ENCODE measurements at places on chromosomes 2 and 18.

- no peak for DNase-seq
Measured at GRCh38 chr18:5311301-5311989, 15.9 kb upstream of the ZBTB14 start.

- no peak for DNase-seq
Measured at GRCh38 chr2:77746780-77747179, 224.6 kb upstream of the LRRTM4 start.

- no peak for DNase-seq
Measured at GRCh38 chr2:144456680-144457079, 63.2 kb downstream of the ZEB2 start.

DNA sequence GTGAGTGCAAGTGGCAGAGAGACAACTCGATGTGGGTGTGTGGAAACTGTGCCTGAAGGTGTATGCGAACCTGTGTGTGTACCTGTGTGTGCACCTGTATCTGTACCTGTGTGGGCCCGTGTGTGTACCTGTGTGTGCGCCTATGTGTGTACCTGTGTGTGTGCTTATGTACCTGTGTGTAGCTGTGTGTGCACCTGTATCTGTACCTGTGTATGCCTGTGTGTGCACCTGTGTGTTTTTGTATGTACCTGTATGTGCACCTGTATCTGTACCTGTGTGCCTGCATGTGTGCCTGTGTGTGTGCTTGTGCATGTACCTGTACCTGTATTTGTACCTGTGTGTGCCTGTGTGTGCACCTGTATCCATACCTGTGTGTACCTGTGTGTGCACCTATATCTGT is 150.6 kb downstream of the MYT1L start:
- DNase-seq = no peak

- DNase-seq = no peak
Measured at GRCh38 chr2:218369330-218369729, 12.7 kb downstream of the CATIP start.

DNA sequence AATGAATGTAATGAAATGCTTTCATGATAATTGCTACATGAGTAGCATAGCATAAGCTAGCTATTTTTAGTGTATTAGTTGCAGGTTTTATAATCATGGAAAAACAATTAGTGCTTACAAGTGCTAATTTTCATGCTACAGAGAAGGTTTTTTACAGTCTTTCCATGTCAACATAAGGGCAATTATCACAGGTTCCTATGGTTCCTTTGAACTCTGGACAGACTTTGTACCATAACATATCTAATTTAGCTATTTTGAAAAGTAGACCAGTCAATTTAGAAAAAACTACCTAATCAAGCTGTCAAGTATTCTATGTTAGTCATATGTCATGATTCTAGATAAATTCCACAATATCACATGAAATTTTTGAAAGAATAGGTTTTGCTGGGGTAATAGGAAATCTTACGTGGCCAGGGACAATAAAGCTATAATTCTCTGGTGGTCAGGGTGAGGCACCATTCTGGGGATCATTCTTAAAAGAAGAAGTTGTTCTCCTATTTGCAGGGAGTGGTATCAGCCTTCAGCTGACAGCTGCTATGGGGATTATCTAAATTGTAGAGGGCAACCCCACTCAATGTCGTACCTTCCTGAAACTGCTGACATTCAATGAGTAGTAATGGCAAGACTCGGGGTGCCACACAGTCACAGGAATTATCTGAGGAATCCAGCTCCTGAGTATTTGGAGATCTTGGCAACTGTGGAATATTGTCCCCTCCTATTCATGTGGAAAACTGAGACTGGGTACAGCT is 724.0 kb upstream of the LINC00305 start:
- no peak for DNase-seq

DNA sequence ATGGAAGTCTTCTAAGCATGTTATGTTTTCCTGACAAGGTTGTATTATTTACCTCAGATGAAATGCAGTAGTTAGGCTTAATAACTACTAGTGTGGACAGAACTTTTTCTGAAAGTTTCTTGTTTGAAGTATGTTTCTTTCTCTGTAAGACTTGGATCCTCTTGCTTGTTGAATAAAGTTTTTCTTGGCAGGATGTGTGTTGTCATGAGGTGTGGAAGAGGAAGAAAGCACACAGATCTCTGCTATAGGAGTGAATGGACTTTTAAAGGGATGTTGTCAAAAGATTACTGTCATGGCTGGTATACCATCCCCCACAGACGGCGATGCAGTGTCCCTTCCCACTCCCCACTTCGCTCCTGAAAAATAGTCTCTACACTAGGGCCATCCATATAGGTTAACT is 2.6 kb downstream of the CAB39 start:
- DNase-seq = no peak

DNA sequence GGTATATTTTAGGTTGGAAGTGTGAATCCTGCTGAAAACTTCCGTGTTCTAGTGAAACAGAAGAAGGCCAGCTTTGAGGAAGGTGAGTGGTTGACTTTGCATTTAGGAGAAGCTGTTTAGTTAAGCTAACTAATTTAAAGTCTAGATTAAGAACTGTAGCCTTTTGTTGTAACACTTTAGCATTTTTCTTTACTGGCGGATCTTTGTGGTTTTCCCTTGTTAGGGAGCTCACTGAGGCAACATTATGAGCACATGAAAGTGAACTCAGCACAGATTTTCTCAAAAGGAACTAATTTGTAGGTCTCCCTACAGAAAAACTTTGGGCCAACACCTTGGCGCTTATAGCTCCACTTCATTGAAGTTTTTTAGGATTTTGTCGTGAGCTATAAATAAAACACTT is 52.8 kb downstream of the XRCC5 start:
- no peak for DNase-seq

GRCh38 chr2:149585166-149585885 is 2.2 kb downstream of the MMADHC start:
- no peak for DNase-seq

DNA sequence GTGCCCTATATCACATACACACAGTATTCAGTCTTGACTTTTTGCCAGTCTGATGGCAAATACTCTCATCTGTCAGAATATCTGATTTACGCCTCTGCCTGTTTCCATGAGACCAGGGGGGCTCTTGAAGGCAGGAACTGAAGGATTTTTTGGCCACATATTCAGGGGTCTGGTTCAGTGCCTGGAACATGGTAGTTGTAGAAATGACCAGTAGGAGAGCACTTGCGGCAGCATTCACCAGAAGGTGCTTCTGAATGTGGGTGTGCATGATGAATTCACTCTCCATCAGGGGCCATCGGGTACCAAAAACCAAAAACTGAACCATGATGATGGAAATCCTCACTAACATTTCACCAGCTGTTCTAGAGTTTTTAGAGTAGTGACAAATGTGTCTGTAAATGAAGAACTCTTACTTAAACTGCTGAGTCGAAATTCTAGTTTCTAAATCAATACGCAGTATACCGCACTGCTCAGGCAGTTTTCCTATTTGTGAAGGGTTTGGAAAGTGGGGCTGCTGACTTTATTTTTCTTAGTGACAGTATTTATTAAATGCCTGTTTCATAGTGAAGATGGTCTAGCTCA is 54.6 kb downstream of the MERTK start:
- DNase-seq = no peak

DNA sequence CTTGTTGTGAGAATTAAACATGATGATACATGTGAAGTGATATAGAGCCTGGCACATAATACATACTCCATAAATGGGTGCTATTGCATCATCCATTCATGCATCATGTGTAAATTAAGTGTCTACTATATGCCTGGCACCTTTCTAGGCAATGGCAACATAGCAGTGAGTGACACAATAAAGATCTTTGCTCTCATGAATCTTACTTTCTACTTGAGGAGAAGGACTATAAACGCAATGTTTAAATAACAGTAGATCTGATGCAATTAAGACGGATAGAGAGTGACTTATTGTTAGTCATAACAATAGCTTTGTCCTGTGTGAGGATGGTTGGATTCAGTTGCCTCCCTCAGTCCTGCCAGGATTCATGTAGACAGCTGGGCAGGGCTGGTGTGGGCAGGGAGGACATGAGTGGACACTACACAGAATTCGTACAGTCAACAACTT is 88.4 kb upstream of the NPAS2 start:
- DNase-seq = no peak

DNA sequence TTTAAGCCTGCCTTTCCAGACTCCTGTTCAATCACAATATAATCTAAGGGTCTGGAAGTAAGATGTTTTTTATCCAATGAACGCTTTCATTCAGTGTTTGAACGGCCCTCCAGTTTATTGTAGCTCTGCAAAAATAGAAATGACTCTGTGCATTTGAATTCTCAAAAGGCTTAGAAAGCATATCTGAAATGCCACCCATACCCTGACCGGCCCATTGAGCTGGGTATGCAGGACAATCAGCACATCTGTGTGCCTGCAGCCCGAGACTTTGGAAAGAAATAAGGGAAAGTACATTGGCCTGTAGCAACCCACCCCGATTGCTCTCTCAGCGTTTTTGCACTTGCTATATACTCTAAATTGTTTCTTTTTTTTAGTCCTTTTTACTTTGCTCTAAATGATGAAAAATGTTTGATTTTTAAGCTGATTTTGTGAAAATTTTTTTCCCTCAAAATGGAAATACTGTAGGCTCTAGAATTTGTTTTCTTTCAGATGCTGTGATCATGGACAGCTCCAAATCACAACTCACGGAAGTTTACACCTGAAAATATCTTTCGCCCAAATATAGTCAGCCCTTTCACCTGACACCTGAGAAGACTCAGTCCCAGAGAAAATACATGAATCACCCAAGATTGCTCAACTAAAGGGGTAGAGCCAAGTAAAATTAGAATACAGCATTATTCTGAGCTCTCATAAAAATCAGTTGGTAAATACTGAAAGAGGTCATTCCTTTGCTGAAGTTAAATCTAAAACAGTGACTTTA is 194.5 kb upstream of the SIX3 start:
- DNase-seq = no peak

DNA sequence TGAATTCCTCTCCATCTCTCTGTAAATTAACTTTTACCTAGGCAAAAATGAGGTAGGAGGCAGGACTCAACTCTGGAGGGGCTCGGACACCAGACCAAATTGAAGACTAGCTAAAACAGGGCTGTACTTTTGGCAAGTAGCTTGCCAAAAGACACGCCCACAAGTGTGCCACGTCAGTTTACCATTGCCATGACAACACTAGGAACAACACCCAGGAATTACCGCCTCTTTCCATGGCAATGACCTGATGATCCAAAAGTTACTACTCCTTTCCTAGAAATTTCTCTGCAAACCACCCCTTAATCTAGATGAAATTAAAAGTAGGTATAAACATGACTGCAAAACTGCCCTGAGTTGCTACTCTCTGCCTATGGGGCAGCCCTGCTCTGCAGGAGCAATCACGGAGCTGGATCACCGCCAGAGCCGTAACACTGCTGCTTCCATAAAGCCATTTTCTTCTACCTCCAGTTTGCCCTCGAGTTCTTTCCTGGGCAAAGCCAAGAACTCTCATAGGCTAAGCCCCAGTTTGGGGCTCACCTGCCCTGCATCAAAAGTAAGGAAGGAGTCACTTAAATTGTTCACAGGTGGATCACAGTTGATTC is 66.0 kb upstream of the FAM136A start:
- DNase-seq = no peak

- no peak for DNase-seq
Measured at GRCh38 chr2:17710547-17711248, 42.9 kb downstream of the SMC6 start.

DNA sequence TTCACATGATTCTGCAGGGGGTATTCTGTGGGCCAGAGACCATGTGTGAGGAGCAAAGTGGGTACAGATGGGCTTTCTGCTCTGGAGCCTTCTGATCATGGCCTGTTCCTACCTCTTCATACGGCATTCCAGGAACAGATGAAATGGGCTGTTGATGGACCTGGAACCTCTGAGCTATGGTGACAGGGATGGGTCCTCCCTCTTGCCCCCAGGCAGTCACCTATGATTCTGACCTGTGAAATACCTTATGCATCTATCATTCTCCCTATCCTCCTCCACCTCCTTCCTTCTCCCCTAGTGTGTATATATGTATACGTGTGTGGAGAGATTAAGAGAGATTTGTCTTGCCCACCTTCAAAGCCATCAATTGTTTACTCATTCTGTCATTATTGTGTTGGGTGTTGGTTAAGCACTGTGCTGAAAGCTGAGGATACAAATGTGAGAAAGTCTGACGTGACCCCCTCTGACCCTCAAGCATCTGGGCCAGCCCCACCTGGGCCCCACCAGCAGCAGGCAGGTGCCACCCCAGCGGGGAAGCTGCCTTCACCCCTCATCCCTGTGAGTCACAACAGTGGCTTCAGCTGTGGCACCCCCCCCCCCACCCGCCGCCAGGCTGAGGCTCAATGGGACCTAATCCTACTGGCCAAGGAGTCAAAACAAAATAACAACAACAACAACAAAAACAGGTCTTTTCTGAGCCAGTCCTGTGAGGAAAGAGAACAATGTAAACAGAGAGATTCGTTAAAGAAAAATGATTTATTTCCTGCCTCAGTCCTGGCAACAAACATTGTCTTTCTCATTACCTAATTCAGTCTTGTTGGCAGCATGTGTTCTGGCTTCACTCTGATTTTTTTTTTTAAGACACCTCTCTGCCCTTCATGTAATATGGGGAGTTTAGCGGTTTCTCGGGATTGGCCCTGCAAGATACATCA is 103.8 kb upstream of the CDC42EP3 start:
- no peak for DNase-seq

GRCh38 chr18:50060822-50061221 is 134.1 kb downstream of the MYO5B start:
- DNase-seq = no peak

DNA sequence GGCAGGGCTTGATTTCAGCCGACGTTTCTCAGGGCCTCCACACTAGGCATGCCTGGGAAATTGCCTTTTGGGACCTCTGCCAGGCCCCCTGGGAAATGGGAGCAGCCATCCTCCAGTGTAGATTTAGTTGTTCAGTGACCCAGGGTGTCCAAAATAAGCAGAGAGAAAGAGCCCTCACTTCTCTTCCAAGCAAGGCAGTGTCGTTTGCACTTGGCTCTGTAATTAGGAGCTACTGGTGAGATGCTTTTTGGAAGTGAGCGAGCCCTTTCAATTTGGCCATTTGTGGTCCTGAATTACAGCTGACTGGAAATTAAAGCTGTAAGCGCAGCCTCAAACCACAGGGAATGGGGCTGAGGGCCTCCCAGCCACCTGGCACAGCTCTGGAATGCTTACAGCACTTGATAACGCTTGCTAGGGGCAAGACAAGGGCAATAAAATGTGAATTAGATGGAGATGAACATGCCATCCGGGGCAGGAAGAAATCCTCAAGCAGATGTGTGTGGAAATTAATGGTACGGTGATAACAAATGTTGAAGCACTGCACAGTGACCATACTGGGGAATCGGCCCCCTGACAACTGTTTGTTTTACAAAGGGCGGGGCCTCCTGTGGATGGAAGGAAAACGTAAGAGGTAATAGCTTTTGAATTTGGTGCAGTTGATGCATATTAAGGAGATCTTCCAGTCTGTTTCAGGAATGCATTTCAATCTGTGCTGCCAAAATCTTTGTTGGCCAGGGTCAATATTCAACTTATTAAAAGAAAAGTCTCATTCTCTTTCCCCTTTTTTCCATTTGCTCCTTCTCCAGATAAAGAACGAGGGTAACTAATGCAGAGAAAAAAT is 173.1 kb downstream of the UXS1 start:
- DNase-seq = no peak

Measured in stimulated activated CD4-positive, alpha-beta T cell treated with anti-CD3 and anti-CD28 coated beads, TNF-alpha, amount 100 ng/mL, for 4 hours (primary cell).